HTR-8/SVneo (cell line): ENCODE measurements at places on chromosomes 16 and 17.

DNA sequence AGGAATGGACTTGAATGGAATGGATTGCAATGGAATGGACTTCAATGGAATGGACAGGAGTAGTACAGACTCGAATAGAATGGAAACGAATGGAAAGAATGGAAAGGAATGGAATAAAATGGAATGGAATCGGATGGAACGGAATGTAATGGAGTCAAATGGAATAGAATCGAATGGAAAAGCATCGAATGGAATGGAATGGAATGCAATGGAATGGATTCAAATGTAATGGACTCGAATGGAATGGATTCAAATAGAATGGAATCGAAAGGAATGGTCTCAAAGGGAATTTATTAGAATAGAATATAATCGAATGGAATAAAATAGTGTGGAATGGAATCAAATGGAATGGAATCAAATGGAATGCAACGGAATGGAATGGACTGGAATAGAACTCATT lies 484.9 kb upstream of the WSB1 start:
- no peak for DNase-seq

DNA sequence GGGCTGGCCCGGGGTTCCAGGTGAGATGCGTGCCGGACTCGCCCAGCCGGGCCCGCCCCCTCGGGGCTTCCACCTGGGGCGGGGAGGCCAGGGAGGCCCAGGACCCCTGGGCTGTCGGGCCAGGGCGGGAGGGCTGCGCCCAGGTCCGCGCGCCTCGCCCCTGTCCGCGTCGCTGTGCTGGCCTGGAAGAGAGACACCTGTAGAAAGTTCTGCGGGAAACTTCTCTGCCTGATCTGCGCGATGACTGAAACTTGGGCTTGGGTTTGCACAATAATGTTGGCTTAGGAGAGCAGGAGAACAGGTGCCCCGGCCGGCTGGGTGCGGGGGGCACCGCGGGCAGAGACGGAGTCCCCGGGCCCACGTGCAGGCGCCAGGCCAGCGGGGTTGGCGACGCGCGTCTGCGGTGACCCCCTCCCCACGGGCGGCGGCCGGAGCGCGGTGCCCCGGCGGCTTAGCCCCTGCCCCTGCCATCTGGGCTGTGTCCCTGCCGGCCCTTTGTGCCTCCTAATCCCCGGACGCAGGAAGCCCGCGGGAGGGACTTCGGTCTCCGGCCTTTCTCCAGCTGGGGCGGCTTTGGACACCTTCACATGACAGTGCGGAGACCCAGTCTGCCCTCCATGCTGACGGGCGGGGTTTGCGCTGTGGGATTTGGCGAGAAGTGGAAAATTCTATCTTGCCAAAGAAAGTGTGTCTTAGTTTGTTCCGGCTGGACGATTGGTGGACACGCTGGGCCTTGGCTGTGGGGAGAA lies 483 bp downstream of the LLGL2 start:
- DNase-seq, result no peak

DNA sequence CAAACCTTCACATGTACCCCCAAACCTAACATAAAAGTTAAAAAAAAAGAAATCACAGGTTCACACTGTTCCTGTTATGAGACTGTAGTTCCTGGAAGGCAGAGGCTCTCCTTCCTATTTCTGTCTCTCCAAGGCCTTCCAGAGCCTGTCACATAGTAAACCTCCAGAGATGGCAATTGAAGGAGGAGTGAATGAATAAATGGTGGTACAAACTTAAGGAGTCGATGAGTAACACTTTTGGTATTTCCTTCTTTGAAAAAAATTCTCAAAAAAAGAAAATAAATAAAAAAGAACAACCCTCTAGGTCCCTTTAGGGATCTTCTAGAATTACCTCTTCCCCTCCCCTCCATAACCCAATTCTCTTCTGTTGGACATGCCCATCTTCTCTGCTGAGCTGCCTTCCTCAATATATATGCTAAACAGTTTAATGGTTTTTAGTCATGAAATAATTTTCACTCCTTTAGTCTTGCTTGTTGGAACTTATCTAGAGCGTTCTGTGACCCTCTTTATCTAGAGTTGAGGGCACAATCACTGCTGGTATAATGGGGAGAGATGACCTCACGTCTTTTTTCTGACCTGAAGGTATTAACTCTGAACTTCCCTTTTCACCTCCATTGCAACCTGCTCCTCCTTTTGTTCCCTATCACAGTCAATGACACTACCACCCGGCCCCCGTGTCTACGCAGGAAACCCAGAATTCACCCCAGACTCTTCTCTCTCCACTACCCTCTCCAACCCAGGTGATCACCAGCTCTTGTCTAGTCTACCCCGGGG lies 1.7 kb upstream of the TAF15 start:
- no peak for DNase-seq

DNA sequence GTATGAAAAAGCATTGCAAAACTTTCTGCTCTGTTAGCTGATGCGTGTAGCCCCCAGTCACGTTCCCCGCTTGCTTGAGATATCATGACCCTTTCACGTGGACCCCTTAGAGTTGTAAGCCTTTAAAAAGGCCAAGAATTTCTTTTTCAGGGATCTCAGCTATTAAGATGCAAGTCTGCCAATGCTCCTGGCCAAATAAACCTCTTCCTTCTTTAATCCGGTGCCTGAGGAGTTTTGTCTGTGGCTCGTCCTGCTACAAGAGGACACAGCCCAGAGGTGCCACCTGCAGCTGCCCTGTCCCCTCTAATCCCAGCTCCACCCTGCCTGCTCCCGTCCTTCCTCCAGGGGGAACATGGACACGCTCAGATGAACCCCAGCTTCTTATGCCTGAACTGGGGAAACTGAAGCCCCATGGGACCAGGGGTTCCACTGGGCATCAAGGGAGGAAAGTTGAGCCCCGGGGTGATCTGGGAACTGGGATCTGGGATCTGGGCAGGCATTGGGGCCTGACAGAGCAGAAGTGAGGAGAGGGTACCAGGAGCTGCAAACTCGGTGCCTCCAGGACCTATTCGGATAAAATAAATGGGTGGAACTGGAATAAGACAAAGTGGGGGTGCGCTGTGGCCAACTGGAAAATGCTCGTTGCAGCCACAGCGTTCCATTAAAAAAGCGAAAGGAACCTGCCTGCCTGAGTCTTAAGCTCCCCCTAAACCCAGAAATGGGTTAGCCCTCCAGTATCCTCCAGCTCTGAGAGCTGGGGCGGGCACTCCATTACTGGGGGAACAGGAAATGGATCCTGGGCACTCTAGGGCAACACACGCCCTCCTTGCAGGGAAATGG lies 19.7 kb downstream of the QPRT start:
- DNase-seq, result no peak

DNA sequence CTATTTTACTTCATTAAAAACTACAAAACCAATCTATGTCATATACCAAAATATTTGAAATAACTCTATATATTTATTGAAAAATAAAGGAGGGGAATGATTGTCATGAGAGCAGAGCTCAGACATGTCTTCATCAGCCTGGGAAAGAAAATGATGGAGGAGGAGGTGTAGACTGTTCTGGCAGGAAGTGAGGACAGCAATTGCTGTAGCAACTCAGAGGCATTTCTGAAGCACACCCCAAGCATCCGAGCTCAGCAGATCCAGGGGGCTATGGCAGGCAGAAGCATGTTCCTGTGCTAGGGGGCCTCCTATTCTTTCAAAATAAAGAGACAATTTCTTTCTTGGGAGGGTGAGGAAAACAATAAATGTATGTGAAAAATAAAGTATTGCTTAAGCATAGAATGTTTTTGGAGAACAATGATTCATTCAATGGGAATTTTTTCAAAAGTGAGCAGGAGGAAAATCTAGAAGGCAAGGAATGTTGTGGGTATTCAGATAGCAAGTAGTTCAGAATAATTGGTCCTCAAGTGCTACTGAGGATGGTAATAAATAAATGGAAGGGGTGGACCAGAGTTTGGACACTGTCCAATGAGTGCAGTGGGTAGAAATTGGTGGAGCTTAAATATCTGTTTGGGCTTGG lies 383.4 kb downstream of the CDH11 start:
- DNase-seq, result no peak

- DNase-seq, result no peak
Observed at GRCh38 chr17:37045351-37045922, 96.7 kb downstream of the AATF start.

- no peak for DNase-seq
Observed at GRCh38 chr17:66423056-66423955, 120.9 kb downstream of the PRKCA start.

- DNase-seq, result peak; percentile 39
Observed at GRCh38 chr16:50644729-50645128, 36.4 kb downstream of the SNX20 start.

- DNase-seq, result no peak
Observed at GRCh38 chr16:51640196-51640595, 489.1 kb upstream of the SALL1 start.

GRCh38 chr16:85586380-85587104 lies 26.6 kb upstream of the GSE1 start:
- DNase-seq, result no peak
